ENCODE measurements at places on chromosomes 13 and 19.

- DNase-seq, result no peak
Observed at GRCh38 chr13:112078879-112079531, 12.1 kb downstream of the SOX1 start.

DNA sequence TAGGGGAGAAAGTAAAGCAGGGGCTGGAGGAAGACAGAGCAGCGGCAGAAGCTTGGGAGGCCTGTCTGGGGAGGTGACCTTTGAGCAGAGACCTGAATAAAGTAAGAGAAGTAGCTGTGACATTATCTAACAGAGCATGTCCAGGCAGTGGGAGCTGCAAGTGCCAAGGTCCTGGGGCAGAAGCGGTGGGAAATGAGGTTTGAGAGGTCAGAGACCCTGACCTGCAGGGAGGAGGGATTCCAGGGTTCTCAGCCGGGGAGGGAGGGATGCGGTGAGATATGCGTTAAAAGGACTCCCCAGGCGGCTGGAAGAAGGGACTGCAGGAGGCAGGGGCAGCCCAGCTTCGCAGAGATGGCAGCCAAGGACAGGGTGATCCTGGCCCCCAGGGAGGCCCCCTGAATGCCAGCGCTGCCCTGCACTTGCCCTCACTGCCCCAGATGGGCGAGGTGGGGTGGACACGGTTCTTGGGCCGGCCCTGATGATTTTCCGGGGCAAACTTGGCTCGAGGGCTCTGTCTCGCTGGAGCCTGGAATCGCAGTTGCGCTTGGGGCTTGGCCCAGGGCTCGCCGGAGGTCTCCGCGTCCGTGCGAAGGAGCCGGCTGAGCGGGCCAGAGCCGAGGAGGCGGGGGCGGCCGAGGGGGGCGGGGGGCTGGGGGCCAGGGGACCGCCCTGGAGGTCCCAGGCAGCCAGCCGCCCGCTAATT is 3.2 kb downstream of the CRLF1 start:
- peak; percentile 66 for DNase-seq

- no peak for DNase-seq
Observed at GRCh38 chr13:53411463-53411862, 382.9 kb downstream of the OLFM4 start.

DNA sequence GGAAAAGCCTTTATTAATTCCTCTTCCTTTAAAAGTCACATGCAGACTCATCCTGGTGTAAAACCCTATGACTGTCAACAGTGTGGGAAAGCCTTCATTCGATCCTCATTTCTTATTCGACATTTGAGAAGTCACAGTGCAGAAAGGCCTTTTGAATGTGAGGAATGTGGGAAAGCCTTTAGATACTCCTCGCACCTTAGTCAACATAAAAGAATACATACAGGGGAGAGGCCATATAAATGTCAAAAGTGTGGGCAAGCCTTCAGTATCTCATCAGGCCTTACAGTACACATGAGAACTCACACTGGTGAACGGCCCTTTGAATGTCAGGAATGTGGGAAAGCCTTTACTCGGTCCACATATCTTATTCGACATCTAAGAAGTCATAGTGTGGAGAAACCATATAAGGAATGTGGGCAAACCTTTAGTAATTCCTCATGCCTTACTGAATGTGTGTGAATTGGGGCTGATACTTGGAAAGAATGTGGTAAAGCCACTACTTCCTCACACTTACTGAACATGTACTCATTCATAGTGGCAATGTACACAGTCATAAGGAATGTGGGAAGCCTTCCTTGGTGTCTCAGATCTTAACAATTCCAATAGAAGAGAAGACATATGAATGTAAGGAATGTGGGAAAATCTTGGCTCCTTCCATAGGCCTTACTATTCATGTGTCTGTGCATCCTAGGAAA is 18.8 kb downstream of the ZNF559 start:
- no peak for DNase-seq

- no peak for DNase-seq
Observed at GRCh38 chr19:45147835-45148676, 12.7 kb downstream of the NKPD1 start.

- peak; percentile 85 for DNase-seq
Observed at GRCh38 chr19:7242601-7243258, 51.5 kb downstream of the INSR start.

DNA sequence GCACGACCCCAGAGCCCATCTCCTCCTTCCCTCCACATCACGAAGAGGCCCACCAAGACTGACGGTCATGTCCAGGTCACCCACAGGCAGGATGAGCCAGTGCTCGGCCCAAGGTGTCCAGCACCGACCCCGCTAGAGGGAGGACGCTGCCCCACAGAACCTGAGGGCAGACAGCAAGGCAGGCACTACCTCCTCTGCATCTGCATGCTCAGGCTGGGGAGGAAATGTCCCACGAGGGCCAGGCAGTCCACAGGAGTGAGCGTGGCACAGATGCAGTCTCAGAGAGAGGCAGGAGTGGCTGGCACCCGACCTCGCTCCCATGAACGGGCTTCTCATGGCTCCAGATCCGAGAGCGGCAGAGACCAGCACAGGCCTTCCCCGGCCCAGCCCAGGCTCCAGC is 133.2 kb downstream of the TUBA3C start:
- DNase-seq, result no peak

- DNase-seq, result no peak
Observed at GRCh38 chr19:19475015-19475765, 40.2 kb downstream of the TSSK6 start.

GRCh38 chr19:47436712-47437401 is 17.5 kb upstream of the MEIS3 start:
- peak; percentile 85 for DNase-seq

DNA sequence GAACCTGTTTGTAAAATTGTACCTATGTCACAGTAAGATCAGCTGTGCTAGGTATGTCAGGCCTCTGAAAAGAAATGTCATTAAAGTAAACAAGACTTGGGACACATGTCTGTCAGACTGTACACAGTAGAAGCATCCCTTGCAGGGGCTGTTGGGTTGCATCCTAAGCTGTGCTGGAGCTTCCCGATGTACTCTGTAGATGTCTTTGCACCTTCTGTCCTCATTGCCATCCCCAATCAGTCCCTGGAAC is 48.7 kb upstream of the GPR183 start:
- no peak for DNase-seq

- DNase-seq, result no peak
Observed at GRCh38 chr13:26017196-26017921, 34.5 kb downstream of the SHISA2 start.

DNA sequence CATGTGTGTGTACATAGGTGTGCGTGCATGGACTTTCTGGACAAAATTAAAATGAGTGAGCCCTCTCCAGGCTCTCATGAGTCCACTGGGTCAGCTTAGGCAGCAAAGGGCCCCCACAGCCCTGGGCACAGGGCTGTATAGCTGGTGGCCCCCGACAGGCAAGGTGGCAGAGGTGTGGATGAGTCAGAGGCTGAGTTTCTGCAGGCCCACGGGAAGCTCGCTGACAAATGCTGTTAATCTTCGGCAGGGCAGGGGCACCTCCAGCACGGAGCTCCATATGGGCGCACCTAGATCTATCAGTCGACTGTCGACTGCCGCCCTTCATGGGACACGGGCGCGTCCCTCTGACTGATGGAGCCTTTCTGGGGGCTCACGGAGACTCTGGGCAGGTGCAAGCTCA is 181.1 kb downstream of the URI1 start:
- no peak for DNase-seq

DNA sequence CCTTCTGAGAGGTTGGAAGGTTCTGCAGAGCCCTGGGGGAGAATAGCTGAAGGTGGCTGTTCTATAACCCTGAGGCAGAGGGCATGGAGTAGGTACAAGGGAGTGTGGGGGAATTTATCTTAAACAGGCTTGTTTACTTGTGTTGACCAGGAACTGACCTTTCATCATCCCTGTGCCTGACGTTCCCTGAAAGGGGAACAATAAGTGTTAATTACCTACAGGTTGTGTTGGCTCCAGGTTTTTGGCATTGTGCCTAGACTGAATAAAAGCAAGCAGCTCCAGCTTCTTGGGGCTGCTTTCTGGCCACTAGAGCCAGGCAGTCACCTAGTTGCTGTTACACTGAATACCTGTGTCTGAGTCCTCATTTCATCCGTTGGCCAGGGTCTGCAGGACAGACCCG is 60.0 kb downstream of the ZNF627 start:
- DNase-seq, result no peak

GRCh38 chr13:26585136-26585535 is 27.7 kb downstream of the WASF3 start:
- no peak for DNase-seq

- DNase-seq, result no peak
Observed at GRCh38 chr13:113753171-113753570, 5.9 kb upstream of the TMEM255B start.

- no peak for DNase-seq
Observed at GRCh38 chr13:48678316-48678715, 24.6 kb downstream of the CYSLTR2 start.

GRCh38 chr19:55677572-55678028 is 2.6 kb downstream of the EPN1 start:
- DNase-seq, result no peak

GRCh38 chr19:39916851-39917396 is 17.5 kb downstream of the FCGBP start:
- no peak for DNase-seq

DNA sequence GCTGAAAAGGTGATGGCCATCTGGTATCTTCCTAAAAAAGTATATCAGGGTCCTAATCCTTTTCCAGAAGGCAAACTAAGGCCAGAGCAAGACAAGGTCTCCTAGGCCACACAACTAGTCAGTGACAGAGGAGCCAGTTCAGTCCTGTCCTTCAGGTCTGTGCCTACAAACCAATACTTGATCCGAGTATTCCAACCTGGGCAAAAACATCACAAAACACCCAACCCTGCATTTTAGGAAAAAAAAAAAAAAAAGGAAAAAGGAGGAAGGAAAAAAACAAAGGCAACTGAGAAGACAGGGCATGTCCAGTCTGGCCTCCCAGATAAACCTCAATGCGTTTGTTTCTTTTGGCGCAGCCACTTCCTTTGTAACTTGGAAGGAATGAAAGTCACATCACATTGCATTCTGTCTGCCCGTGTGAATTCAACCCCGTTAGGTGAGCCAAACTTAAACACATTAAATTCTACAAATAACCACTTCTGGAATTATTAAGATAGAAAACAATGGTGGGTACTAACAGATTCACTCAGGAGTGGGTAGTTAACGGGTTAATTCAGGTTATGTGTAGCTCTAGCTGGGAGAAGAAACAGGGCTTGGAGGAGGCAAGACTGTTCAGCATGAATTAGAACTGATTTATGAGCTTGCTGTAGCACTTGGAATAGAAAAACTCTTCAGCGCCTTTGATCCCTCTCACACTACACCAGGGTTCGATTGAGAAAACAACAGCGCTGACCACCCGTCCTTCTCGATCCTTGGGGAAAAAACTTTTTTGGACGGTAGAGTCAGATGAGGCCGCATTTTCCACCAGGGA is 43.0 kb upstream of the HNRNPA1L2 start:
- DNase-seq, result peak; percentile 21

DNA sequence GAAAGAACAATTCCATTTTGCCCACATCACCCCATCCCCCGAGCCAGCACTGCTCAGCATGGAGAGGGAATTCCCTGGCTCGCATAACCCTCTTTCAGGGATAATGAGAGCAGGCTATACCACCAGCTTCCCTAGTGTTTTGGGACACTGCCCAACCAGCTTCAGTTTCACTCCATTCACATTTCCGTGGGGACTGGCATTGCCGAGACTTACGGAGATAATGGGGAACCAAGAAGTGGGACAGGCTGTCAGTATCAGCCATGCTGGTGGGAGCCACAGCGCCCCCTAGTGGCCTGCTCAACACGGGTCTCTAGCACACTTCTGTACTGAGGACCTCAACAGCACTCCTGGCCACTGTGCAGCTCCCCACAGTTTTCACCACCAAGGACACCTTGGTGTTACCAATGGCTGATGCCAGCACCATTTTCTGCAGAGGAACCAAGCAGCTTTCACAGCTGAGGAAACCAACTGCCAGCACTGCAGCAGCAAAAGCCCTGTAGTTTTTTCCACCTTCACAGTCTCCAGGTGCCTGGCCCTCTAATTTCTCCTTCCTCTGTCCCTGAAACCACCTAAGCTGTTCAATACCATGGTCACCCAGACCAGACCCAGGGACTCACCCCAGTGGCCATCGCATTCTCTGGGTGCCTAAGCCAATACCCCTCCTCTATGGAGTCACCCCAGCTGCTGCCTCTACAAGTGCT is 23.7 kb downstream of the SLC6A16 start:
- DNase-seq, result peak; percentile 85

DNA sequence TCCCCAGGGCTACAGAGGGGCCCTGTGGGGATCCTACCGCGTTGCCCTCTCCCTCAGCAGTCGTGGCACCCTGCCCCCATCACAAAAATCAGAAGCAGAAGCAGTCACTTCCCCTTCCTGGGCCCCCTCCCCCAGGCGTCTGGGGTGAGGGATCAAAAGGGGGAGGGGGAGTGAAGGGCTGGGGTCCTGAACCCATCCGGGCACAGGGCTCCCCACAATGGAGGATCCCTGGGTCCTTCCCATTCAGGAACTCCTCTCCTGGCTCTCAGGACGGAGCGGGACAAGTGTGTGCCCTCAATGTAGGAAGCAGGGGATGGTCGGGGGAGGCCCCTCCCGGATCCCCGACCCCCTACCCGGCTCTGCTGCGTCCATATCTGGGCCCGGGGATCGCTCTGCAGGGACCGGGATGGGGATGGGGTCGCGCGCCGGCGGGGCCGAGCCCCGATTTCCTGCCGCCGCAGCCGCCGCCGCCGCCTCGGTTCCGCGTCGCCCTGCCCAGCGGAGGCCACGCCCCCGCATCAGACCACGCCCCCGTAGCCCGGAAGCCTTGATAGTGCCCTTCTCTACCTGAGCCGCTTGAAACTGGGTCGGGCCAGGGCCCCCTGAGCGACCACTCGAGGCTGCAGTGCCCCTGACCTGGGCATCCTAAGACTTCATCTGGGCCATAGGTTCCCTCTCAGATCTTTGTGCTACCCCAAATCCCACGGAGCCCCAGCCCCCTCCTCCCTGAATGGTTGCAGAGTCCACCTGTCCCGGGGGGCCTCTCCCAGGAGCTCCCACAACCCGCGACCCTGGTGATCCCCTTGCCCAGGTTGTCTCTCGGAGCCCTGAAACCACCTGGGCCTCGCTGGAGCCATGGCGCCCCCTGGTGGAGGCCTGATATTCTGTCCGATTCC is at the start of gene GMIP:
GMIP (minus strand) TSS at position 500 of the 896 bp plus-strand sequence; CDS start at position 372, 128 bp downstream.
- peak; percentile 94 for DNase-seq

GRCh38 chr13:23510979-23511735 is 59.1 kb upstream of the TNFRSF19 start:
- DNase-seq, result peak; percentile 33

DNA sequence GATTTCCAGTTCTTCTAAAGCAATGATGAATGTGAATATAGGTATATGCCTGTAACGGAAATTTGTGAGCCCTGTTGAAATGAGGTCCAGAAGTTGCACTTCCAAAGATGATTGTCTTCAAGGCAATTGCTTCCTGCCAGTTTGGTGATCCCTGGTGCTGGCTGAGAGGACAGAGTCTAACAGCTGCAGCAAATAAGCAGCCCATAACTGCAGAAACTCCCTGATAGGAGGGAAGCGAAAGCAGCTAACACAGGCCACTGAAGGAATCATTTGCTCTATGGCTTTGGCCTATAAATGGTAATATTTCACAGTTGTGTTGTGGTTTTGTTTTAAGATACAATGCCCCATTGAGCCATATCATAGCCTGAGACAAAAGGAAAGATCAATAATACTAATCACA is 451.5 kb upstream of the MIR17HG start:
- DNase-seq, result no peak

- peak; percentile 23 for DNase-seq
Observed at GRCh38 chr13:44932171-44932849, 57.0 kb downstream of the NUFIP1 start.

All from GM03348 (cell line).